Activated T-cell treated with anti-CD3 and anti-CD28 coated beads for 1 hour (primary cell): ENCODE measurements at places on chromosomes 2 and 18.

- DNase-seq: no peak
Observed at GRCh38 chr2:128607911-128608506, 289.3 kb upstream of the HS6ST1 start.

DNA sequence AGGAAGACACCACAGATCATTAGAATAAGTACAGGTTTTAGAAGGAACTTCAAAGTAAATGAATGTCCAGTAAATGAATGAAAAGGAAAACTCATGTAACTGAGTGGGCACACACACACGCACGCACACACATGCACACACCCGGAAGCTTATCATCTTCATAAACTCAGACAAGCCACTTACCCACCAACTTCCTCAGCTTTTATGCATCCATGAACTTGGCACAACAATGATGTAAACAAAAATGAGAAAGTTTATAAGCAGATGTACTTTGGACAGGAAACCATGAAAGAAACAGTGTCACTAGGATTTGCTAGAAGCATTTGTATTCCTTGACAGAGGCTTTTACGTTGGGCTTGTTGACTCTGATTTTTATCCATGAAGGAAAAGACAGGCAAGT, 23.2 kb downstream of the RNF152 start:
- no peak for DNase-seq

- no peak for DNase-seq
Observed at GRCh38 chr2:49265471-49265870, 111.2 kb upstream of the FSHR start.

- no peak for DNase-seq
Observed at GRCh38 chr2:207296265-207296948, 130.7 kb upstream of the KLF7 start.
